ENCODE measurements at places on chromosomes 7 and 10. TPM values are rescaled to one million over a fixed set of nuclear protein-coding genes. Genes with fewer than 3 reads are reported as not detected.

DNA sequence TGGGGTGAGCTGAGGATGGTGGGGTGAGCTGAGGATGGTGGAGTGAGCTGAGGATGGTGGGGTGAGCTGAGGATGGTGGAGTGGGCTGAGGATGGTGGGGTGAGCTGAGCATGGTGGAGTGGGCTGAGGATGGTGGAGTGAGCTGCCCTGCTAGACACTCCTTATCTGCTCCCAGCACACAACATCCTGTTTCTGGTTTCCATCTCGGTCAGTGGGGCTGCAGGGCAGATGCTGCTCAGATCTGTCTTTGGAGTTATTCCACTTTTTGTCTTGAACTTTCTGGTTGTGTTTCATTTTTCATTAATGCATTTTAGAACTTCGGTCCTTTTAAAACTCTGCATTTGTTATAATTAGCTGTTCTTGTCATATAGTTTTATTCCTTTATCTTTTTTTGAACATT, 67.9 kb upstream of the ANTXRL start:
- DNase-seq = no peak

HYAL4 gene
- polyA plus RNA-seq = not detected

DKK1 gene
- 21.9 TPM for polyA plus RNA-seq

DNA sequence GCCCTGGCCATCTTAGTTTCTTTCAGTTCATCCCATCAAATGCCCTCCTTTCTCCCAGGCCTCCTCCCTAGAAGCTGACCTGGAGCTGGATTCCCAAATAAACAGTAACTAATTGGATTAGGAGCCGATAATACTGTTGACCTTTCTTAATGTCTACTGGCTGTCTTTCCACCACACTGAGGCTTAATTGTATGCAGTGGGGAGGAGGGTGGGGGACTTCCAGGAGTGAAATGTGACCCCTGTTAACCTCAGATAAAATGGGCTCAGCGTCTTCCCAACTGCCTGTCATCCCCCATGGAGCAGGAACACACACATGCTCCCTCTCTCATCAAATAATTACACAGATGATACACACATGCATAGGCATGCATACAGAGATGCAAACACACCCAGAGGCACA, 53.7 kb upstream of the LBX1 start:
- no peak for DNase-seq

DNA sequence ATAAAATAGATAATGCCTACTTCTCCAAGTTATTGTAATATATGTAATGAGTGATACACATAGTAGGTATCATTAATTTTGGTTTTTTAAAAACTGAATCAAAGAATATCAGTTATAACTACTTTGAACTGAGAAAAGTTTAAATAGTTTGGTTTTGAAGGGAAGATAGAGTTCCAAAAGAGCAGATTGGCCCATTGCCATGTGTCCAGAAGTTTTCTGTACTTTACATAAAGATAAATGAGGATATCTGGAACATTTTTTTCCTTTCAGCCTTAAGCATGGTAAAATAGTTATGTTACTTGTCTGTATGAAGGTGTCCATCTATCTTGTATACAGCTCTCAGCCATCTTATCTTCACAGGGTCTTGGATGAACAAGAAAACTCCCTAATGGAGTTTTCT, 97.9 kb upstream of the MXI1 start:
- DNase-seq = no peak

- DNase-seq = no peak
Observed at GRCh38 chr10:123512901-123513775, 153.0 kb upstream of the GPR26 start.

- DNase-seq = no peak
Observed at GRCh38 chr7:153934048-153934447, 118.2 kb upstream of the DPP6 start.

NPC1L1 gene
- polyA plus RNA-seq = 0.42 TPM

CDHR1 gene
- not detected for polyA plus RNA-seq

IL2RA gene
- polyA plus RNA-seq = not detected
